ENCODE measurements at places on chromosomes 3 and 15. TPM values are rescaled to one million over a fixed set of nuclear protein-coding genes. Genes with fewer than 3 reads are reported as not detected.

PDIA5 gene
- 2.0 TPM for total RNA-seq

MUSTN1 gene
- not detected for total RNA-seq

CEP152 gene
- total RNA-seq: 1.6 TPM

WDR93 gene
- total RNA-seq: 0.41 TPM

PDZRN3 gene
- 45.7 TPM for total RNA-seq

LSAMP gene
- total RNA-seq: 59.9 TPM
